ENCODE measurements at places on chromosomes 6 and 20.

DNA sequence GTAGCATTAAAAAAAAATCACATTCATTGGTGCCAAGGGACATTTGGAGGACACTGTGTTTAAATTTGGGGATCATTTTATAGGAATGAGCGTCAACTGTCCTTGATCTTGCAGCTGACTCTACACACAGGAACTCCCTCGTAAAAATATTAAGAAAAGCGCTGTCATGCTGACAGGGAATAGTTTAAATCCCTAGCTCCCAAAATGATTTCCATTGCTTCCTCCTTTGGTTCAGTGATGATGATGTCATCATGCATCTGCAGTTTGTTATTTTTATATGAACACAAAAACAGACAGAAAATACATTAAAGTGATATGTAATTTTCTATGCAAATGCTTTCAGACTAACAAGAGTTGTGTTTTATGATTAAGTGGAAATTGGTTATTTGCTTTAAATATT lies 275.6 kb downstream of the BTBD9 start:
- DNase-seq: no peak

DNA sequence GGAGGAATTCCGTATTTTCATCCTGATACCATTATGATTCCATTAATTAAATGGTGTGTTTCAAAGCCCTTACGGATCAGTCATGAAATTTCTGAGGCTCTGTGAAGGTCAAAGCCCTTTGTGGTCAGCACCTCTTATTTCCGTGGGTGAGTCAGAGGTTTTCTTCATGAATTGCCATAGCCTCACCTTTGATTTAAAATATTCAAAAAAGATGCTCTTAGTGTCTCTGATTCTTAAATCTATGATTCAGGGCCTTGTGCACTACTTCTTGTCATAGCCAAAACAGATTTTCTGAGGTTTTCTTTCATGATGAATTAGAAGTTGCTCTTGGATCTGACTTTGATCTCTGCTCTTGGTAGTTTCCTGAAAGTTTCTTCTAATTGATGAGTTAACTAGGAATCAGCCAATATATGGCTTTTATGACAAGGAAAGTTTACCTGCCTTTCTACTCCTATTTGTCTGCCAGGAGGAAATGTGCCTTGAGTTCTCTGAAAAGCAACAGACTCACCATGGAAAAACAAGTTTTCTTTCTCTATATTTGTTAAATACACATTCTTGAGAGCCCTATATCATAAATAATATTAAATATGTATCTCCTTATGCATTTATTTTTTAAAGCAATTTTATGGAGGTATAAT lies 613.0 kb downstream of the UTRN start:
- no peak for DNase-seq

GRCh38 chr6:34305982-34306708 lies 57.3 kb upstream of the SMIM29 start:
- no peak for DNase-seq

GRCh38 chr6:153702671-153703070 lies 336.4 kb upstream of the OPRM1 start:
- no peak for DNase-seq

- DNase-seq: no peak
Observed at GRCh38 chr20:45318948-45319347, 10.8 kb upstream of the MATN4 start.

DNA sequence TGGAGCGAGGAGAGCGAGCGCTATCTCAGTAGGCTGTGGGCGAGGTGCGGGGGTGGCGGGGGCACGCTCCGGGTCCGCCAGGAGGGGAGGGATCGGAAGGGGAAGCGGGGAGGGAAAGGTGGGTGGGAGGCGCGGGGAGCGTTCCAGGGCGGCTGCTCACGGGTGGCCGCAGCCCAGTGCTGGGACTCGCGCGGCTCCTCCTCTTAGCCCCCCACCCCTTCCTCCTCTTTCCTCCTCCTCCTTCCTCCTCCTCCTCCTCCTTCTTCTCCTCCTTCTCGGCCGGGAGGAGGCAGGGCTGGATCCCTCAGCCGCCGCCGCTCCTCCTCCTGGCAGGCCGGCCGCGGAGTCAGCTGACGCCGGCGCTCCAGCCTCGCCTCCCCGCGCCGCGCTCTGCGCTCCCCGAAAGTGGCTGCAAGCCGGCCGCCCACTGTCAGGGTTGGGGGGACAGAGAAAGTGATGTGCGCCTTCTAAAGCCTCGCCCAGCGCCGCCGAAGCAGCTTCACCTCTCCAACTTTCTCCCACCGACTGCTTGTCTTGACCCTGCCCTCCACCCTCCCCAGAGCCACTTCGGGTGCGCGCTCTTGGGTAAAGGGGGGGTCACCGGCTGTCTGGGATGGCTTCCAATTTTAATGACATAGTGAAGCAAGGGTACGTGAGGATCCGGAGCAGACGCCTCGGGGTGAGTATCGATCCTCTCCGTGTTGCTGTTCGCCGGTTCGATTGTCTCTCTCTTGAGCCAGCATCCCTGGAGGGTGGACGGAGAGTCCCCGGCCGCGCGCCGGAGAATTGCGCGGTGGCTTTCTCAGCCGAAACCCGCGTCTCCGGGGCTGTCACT lies at the start of gene DOK5:
TSS of gene DOK5 (plus strand) at position 260 of the 835 bp plus-strand sequence. CDS start at position 614, 354 bp downstream.
- no peak for DNase-seq

DNA sequence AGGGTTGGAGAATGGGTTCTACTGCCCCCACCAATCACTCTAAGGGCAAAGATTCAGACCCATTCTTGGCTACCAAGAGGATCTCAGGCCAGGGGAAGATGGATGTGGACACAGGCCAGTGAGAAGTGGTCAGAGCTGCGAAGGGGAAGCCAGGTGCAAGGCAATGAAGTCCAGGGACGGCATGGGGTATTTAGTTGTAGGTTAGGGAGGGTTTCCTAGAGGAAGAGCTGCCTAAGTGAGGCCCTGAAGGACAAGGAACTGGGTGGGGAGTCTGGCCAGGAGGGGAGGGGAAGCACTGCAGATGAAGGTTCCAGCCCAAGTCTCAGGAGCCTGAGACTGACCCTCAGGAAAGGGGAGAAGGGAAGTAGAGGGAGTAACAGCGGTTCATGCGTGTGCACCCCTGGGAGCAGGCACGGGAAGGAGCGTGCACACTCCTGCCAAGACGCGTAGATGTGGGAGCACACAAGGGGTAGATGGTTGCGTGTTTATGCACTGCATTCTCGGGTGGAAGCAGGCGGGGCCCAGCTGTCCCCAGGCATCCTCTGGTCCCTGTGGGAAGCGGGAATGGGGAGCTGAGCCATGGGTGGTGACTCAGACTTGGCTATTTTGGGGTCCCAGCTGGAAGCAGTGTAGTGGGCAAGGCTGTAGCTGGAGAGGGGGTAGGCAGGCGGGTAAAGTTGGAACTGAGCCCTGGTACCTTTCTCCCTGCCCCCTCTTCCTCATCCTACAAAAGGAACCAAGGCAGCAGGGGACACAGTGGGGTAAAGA lies 3.3 kb downstream of the ACTL10 start:
- DNase-seq: no peak

GRCh38 chr6:3615391-3616380 lies 135.8 kb downstream of the PXDC1 start:
- no peak for DNase-seq

DNA sequence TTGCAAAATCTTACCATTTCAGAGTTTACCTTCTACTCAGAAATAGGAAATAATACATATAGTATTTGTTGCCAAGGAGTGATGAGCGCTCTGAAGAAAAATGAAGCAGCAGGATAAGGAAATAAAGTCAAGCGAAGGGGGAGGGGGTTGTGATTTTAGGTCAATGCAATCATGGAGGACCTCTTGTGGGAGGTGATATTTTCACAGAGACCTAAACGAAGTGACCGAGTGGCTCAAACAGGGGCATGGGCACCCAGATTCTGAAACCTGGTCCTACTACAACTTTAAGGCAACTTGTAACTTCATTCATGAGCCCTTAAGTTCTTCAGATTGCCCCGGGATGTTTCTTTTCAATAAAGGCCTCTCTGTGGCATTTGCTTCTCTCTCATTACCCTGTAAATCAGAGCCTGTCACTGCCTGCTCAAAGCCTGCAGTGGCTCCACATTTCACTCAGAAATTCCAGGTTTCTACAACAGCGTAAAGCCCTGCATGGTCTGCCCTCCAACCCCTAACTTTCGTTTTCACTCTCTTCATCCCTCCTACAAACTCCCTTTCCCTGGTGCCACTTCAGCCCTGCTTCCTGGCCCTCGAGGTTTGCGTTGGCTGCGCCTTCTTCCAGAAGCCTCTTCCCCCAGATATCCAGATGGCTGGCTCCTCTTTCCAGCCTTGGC lies 162.7 kb downstream of the TBC1D7 start:
- no peak for DNase-seq

- no peak for DNase-seq
Observed at GRCh38 chr6:76940191-76940590, 523.1 kb downstream of the HTR1B start.

GRCh38 chr6:16286151-16286522 lies 47.8 kb downstream of the GMPR start:
- no peak for DNase-seq

All from NCI-H1930 (cell line).